A172 (cell line): ENCODE measurements at places on chromosomes 2 and 18. TPM values are rescaled to one million over a fixed set of nuclear protein-coding genes. Genes with fewer than 3 reads are reported as not detected.

The CROCC2 gene
- 0.02 TPM in 1 of 2 replicates, not detected in the other for total RNA-seq

The C2orf15 gene
- total RNA-seq, result 1.0 and 1.4 TPM in 2 replicates

The INHA gene
- total RNA-seq, result 0.86 TPM in 1 of 2 replicates, not detected in the other

The PLB1 gene
- total RNA-seq, result 0.65 and 1.0 TPM in 2 replicates

The C2orf72 gene
- 2.6 and 10.8 TPM in 2 replicates for total RNA-seq

The LRRFIP1 gene
- total RNA-seq, result 62.0 and 73.3 TPM in 2 replicates

The HOXD4 gene
- 0.77 and 3.9 TPM in 2 replicates for total RNA-seq

The ACTR1B gene
- 63.5 and 63.7 TPM in 2 replicates for total RNA-seq

The ASTL gene
- total RNA-seq, result not detected in 2 replicates

The CAPN14 gene
- not detected in 2 replicates for total RNA-seq

The VIT gene
- 1.3 and 3.4 TPM in 2 replicates for total RNA-seq

The RNF125 gene
- 0.02 and 0.36 TPM in 2 replicates for total RNA-seq

The DPYSL5 gene
- 8.4 and 9.1 TPM in 2 replicates for total RNA-seq

The ANXA4 gene
- total RNA-seq, result 85.1 and 89.9 TPM in 2 replicates

The SLC4A5 gene
- total RNA-seq, result 0.07 TPM in 1 of 2 replicates, not detected in the other

The ACAA2 gene
- total RNA-seq, result 56.9 and 61.0 TPM in 2 replicates

The GKN1 gene
- total RNA-seq, result not detected in 2 replicates

The HSBP1L1 gene
- 5.8 and 14.2 TPM in 2 replicates for total RNA-seq

The GTF2A1L gene
- 0.62 TPM in 1 of 2 replicates, not detected in the other for total RNA-seq

The TWSG1 gene
- 92.5 and 97.5 TPM in 2 replicates for total RNA-seq

The SGPP2 gene
- total RNA-seq, result not detected in 2 replicates

The RFTN2 gene
- 0.12 TPM in 1 of 2 replicates, not detected in the other for total RNA-seq

The SERPINB3 gene
- total RNA-seq, result not detected in 2 replicates

The MPPE1 gene
- 12.3 and 21.4 TPM in 2 replicates for total RNA-seq

The TBR1 gene
- total RNA-seq, result not detected in 2 replicates

The CBLN2 gene
- total RNA-seq, result 0.12 TPM in 1 of 2 replicates, not detected in the other

The TNS1 gene
- total RNA-seq, result 1.6 and 1.7 TPM in 2 replicates

The MAP3K2 gene
- total RNA-seq, result 43.3 and 47.5 TPM in 2 replicates

The STRN gene
- 19.4 and 26.1 TPM in 2 replicates for total RNA-seq

The MAB21L4 gene
- total RNA-seq, result 0.22 TPM in 1 of 2 replicates, not detected in the other

The SH3BP4 gene
- 53.3 and 56.4 TPM in 2 replicates for total RNA-seq

The ROCK2 gene
- 37.8 and 44.6 TPM in 2 replicates for total RNA-seq

The FAM124B gene
- not detected in 2 replicates for total RNA-seq

The GPAT2 gene
- not detected in 2 replicates for total RNA-seq

The SULT1C4 gene
- total RNA-seq, result not detected in 2 replicates

The TGFA gene
- total RNA-seq, result 0.31 and 1.0 TPM in 2 replicates

The SETBP1 gene
- total RNA-seq, result 0.10 and 0.14 TPM in 2 replicates

The TRIB2 gene
- total RNA-seq, result 2.0 and 8.3 TPM in 2 replicates

The SCRN3 gene
- total RNA-seq, result 36.2 and 50.3 TPM in 2 replicates

The LCT gene
- total RNA-seq, result not detected in 2 replicates

The PROKR1 gene
- total RNA-seq, result not detected in 2 replicates

The GULP1 gene
- total RNA-seq, result 234 and 320 TPM in 2 replicates

The ASXL3 gene
- not detected in 2 replicates for total RNA-seq

The ALK gene
- total RNA-seq, result 0.07 and 0.26 TPM in 2 replicates

The REEP1 gene
- total RNA-seq, result 7.8 and 10.3 TPM in 2 replicates

The POMC gene
- total RNA-seq, result not detected in 2 replicates

The TMSB10 gene
- total RNA-seq, result 8,628 and 10,596 TPM in 2 replicates

The PAX8 gene
- 1.4 and 1.8 TPM in 2 replicates for total RNA-seq

The SLC14A1 gene
- 1.6 TPM in 1 of 2 replicates, not detected in the other for total RNA-seq

The UGT1A6 gene
- total RNA-seq, result 0.05 TPM in 1 of 2 replicates, not detected in the other

The TMEM247 gene
- not detected in 2 replicates for total RNA-seq

The D2HGDH gene
- total RNA-seq, result 12.6 and 14.6 TPM in 2 replicates

The PRSS56 gene
- total RNA-seq, result not detected in 2 replicates

The TCF23 gene
- total RNA-seq, result not detected in 2 replicates

The CAVIN2 gene
- 136 and 177 TPM in 2 replicates for total RNA-seq
